Activated T-helper 1 cell treated with Interleukin-2 at 50 U/mL for 16 hours (primary cell): ENCODE measurements at places on chromosomes 12 and 14.
A peak's percentile ranks its signal among the peaks of the same experiment; 100 is the strongest.

DNA sequence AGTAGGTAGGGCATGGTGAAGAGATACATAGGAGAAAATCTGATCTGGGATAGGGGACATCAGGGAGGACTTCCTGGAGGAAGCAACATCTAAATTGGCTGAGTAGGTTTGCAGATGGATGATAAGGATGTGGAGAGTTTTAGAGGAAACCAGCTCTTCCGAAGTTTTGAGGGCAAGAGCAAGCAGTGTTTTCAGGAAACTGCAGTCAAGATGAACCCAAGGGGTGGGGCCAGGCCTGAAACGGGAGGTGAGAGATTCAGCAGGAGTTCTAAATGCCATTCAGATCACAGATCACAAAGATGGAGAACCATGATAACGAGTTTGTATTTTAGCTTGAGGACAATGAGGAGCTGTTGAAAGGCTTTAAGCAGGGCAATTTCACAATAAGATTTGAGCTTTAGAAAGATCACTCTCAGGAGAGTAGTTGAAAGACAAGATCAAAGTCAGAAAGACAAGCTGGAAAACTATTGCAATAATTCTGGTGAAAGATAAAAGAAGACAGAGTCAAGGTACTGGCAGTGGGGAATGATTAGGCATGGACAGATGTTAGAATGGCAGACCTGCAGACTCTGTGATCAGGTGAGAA lies 70.1 kb upstream of the PLXNC1 start:
- no peak for DNase-seq

DNA sequence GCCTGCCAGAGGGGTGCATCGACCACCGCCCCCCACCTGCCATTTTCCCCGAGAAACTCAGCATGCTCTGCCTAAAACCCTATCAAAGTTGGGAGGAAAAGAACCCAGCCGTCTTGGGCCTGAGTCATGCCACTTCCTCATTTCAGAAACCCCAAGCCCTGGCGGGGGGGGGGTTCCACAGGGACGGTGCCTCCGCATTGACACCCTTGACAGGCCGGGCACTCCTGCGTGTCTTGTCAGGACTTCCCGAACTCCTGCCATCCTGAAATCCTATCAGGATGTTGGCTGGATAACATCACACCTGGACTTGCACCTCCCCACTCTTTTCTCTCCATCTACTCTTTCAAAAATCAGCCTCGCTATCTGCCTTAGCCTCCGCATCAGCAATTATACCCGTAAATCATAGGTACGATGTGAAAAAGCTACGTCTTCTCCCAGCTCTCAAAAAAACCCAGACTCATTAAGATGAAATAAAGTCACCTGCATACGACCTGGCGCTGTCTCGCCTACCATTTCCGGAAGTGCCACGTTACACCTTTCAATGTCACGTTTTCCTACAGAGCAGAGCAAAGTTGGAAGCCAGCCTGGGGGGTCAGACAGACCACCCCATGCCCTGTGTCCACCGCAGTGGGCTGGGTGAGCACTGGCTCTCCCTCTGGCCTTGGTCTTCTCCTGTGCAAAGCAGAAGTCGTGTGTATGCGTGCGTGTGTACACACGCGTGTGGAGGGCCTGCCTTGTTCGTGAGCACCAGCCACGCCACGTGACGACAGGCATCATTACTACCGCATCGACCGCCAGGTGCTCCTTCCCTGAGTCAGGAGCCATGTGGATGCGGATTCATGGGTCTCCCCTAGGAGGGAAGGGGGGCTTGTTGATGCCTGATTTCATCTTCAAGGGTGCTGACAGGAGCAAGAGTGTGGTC lies 96.7 kb downstream of the RFLNA start:
- peak; percentile 11 for DNase-seq

- no peak for DNase-seq
These were observed 689.4 kb downstream of the NOVA1 start for GRCh38 chr14:25908277-25909044.

DNA sequence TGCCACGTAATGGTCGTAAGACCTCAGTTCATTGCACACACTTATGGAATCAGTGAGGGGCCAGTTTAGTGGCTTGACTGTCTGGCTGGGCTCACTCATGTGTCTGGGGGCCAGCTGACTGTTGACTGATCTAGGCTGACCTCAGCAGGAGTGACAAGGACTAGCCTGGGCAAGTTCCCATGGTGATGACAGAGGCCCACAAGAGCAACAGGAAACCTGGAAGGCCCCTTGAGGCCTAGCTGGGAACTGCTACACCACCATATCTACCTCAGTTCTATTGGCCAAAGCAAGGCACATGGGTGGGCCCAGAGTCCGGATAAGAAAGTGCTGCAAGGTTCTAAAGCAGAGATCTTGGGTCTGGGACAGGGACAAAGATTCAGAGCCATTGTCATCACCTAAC lies 21.3 kb upstream of the RFLNA start:
- no peak for DNase-seq

DNA sequence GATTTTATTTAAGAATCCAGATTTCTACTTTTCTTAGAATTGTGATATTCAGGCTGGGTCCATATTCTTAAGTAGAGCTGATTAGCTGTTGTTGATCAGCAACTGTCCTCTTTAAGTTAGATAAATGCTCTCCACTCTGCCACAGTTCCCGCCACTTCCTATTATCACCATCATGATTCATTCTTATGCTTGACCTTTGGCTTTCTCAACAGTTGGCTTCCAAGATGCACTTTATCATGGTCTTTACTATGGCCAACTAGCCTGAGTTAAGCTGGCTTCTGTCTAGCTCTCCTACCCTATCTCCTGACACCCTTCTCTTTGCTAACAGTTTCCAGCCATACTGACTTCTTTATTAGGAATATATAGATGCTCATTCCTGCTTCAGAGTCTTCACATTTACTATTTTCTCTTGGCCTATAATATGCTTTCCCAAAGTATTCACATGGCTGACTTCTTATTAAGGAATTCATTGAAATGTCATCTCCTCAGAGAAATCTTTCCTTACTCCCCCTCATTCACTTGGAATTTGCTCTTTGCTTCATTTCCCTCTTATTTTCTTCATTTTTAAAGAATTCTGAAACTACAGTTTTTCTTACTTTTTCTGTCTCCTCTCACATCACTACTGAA lies 149.0 kb upstream of the IGF1 start:
- no peak for DNase-seq

GRCh38 chr14:35034440-35034833 lies 11.6 kb upstream of the FAM177A1 start:
- no peak for DNase-seq

- DNase-seq, result no peak
These were observed 94.1 kb downstream of the ANO6 start for GRCh38 chr12:45309836-45310626.

DNA sequence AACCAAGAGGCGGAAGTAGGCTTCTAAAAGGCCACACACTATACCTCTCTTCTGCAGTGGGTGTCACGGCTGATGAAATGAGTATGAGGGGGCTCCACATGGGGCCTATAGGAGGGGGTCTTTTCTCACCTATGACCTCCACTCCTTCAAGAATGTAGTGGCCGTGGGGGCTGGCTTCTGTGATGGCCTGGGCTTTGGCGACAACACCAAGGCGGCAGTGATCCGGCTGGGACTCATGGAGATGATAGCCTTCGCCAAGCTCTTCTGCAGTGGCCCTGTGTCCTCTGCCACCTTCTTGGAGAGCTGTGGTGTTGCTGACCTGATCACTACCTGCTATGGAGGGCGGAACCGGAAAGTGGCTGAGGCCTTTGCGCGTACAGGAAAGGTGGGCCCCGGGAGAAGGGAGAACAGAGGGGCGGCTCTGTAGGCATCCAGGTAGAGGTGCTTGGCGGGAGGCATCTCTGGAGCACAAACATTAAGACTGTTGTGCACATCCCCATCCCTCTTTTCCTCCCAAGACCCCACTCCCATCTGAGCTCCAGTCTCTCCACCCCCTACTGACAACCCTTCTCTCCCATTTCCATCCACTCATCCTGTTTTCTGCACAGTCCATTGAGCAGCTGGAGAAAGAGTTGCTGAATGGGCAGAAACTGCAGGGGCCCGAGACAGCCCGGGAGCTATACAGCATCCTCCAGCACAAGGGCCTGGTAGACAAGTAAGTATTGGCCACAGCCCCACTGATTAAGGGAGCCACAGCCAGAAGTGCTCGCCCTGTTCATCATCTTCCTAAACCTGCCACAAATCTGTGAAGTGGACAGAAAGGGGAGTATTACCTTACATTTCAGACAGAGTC lies 3.8 kb downstream of the GPD1 start:
- DNase-seq, result no peak

- no peak for DNase-seq
These were observed 95.3 kb downstream of the CATSPERB start for GRCh38 chr14:91636604-91637003.

DNA sequence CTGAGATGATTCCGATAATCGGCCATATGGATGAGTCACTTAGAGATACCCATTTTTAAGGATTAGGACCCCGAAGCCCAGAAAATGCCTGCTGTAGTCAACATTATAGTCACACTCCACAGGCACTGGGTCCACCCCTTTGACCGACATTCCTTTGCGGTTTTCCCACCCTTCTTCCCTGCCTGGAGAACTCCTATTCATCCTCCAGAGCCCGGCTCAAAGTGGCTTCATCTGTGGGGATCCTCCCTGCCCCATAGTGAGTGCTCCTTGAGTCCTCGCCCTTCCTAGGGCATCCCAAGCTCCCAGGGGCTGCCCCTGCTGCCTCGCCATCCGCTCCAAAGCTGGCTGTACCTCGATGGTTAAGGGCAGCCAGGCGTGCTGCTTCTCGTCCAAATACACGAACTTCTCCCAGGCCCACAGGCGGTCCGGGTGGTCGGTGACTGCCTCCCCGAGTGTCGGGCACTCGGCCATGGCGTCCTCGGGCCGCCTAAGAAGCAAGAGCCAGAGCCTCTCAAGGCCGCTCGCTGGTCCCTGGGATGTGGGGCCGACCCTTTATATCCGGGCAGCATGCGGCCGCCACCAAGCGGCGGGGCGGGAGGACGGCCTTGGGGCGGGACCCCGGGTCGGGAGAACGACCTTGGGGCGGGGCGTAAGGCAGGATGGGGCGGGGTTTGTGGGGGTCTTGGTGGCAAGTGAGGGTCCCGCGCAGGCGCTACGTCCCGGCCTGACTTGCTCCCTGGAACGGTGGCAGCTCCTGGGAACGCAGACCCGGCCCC lies at the start of gene TCL1A:
Gene TCL1A (minus strand): TSS at position 530 of the 776 bp plus-strand sequence. CDS start 59 bp downstream, at position 471.
- no peak for DNase-seq

DNA sequence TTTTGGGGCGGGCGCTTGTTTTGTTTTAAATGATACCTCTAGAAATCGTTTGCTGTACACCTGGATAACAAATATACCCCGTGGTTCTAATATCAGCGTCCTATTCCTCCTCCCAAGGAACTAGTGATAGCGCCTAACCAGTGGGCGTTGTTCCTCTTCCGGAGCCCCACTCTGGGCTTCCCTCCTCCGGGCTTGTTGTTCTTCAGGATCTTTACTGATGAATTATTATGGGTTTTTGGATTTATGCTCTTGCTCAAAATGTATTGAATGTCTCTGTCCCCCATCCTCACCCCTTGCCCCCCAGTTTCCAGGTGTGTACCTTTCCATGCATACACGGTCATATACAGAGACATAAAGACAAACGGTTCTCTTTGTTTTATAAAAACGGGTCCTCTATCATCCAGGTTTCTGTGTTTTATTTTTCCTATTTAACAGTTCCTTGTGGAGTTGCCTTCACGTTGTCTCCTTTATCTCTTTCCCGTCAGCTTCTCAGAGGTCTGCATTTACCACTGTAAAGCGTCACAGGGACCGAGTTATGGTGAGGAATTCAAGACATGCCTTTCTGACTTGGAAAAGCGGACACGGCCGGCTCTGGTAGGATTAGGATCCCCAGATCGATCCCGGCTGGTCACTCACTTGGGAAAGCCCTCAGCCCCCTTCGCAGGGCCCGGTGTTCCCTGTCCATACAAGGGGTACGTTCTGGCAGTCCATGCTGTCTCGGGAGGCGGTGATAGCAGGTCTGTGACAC lies 655 bp upstream of the PLEKHG3 start:
- DNase-seq, result no peak
